ENCODE measurements at places on chromosomes 4 and X.
A peak's percentile ranks its signal among the peaks of the same experiment; 100 is the strongest.

DNA sequence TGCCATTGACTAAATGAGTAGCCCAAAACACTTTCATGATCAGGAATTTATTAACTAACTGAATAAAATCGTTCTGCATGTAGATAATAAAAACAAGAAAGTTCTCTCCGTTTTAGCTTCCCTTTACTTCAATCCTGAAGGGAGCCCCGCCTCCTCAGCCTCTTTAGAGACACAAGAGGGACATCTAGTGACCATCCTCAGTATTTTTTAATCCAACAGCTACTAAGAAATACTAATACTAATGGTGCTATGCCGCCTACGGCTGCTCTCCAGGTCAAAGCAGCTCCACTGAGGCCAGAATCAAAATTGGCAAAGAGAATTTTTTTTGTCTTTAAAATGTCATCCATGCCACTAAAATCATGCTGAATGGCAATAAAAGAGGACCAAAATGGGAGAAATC, 3.2 kb upstream of the PCDH19 start:
- DNase-seq, result peak; percentile 30

DNA sequence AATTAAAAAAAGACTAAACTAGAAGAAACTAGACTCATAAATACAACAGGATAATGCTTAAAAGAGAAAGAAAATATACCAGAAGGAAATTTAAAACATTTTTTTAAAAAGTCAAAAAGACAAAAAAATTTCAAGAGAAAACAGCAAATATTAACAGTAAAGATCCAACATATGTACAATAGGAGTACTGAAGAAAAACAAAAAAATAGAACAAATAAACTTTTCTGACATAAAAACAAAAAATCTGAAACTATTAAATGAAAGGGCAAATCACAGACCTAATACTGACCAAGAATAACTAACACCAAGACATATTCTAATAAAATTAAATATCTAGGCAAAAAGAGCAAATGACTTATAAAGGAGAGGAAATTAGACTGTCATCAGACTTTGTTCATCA, 11.5 kb downstream of the DNAJB14 start:
- DNase-seq, result peak; percentile 24

GRCh38 chrX:17291171-17291900, 83.7 kb upstream of the NHS start:
- DNase-seq, result no peak

GRCh38 chr4:38023347-38024205, 63.4 kb downstream of the PTTG2 start:
- no peak for DNase-seq

GRCh38 chrX:66012094-66012534, 27.8 kb downstream of the VSIG4 start:
- DNase-seq, result no peak

DNA sequence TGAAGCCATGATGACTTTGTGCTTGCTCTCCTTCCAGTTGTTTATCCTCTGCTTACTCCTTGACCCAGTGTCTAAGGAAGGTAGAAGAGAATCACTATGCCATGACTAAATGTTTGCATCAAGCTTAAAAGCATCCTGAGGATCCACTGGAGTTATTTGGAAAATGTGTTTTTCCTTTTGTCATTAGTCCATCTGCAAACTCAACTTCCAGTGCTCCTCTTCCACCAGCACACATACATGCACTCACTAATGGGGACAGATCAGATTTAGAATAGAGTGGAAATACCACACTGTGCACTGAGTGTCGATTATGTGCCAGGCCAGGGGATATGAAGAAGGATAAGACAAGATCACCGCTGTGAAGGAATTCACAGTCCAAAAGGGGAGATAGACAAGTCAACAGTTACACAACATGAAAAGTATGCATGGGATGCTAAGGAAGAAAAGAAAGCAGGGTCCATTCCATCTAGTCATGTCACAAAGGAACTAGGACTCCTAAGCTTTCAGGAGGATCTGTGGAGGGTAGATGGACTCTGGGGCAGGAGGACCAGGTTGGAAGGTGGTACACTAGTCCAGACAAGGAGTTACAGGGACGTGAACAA, 1.9 kb downstream of the OCIAD2 start:
- DNase-seq, result no peak

GRCh38 chrX:9953396-9953795, 13.8 kb upstream of the CLDN34 start:
- DNase-seq, result no peak

- DNase-seq, result no peak
These were observed 98.7 kb downstream of the MAB21L2 start for GRCh38 chr4:150680651-150681050.

DNA sequence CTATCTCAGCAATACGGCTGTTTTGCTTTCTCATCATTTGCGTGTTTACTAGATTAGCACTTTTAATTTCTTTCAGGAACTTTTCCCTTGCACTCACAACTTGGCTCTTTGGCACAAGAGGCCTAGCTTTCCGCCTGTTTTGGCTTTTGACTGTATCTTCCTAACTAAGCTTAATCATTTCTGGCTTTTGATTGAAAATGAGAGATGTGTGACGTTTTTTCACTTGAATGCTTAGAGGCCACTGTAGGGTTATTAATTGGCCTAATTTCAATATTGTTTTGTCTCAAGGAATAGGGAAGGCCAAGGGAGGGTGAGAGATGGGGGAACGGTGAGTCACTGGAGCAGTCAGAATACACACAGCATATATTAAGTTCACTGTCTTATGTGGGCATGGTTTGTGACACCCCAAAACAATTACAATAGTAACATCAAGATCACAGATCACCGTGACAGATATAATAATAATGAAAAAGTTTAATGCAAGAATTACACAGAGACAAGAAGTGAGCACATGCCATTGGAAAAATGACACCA, 27.3 kb downstream of the MND1 start:
- no peak for DNase-seq

DNA sequence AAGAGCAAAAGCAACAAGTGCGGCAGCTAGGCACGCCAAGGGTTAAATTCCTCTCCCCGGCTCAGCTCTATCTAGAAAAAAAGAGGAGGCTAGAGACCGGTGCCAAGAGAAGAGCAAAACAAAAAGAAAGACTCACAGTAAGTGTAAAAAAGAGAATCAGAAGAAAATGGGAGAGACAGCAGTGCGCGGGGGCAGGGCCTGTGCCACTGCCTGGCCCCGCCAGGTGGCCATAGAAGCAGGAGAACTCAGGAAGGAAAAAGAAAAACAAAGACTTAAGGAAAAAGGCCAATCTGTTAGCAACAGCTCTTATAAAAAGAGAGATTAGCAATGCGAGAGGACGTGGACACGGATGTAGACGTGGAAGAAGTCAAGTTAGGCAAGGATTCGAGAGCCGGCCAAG, 3.2 kb downstream of the ACOX3 start:
- no peak for DNase-seq

DNA sequence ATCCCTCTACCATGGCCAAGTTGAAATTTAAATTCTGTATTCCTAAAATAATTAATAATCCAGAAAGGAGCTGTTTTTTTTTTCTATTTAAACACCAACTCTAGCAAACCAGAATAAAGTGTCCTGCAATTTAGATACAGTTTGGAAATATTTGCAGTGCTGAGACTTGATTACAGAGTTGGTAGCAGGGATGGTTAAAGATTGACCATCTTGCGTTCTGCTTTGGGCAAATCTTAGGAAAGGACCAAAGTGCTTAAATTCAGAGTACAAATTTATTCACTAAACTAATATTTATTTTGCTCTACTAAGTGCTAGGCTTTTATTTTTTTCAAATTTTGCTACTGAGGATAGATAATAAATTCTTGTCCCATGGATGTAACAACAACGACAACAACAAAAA, 180.2 kb upstream of the AADAT start:
- no peak for DNase-seq

GRCh38 chr4:151922306-151922705, 161.5 kb upstream of the GATB start:
- DNase-seq, result no peak

DNA sequence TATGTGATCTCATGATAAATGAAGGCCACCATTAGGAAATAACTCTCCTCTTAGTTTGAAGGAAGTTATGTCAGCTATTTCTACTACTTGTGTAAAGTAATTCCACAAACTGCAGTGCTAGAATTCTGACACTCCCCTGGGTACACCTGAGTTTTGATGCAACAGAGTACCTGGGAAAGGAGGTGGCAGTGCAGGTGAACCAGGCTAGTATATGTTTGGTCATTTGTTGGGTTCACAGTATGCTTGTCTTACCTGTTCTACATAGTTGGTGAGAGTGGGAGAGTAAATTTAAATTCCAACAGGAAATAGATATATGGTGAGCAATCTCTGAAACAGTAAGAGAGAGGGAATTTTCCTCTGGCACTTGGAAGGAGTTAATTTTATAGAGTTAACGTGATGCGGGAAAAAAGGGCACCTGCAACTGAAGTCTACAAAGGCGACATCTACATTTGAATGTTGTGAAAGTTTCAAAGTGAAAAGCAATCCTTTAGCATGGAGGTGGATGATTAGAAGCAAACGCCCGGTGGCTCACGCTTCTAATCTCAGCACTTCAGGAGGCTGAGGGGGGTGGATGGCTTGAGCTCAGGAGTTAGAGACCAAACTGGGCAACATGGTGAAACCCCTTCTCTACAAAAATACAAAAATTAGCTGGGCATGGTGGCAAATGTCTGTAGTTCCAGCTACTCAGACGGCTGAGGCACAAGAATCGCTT, 8.3 kb upstream of the SLC10A6 start:
- no peak for DNase-seq

DNA sequence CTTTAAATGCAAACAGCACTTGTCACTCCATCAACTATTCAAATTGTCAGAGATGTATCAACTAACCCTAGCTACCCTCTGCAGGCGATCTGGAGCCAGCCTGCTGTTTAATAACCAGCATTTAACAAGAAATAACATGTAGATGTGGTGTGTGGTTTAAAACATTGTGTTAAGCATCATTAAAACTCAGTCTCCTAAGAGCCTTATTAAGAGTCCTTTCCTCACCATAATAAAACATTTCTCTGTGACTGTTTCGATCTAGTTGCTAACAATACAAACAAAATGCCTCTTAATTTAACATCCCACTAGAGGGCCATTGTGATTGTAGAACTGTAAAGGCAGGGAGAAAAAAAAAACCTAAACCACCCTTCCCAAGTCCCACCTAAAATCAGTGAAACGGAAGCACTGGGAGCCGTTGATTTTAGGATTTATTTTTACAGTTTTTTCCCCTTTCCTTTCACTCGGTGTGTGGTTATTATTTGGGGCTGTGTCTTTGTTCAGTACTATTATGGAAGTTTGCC, 708.6 kb downstream of the C4orf33 start:
- no peak for DNase-seq

DNA sequence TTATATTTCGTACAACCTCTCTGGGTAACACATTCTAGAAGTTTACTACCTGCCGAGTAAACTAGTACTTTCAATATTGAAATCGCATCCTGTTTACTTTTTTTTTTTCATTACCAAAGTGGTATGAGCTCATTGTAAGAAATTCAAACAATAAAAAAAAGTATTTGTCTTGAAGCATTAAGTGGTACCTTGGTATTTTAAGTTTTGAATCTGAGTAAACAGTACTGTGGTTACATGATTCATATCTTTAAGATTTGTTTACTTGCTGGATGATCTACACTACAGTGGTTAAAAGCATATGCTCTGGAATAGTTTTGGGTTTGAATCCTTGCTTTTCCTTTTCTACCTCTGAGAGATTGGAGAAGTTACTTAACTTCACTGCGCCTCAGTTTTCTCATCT, 3.8 kb upstream of the MMGT1 start:
- no peak for DNase-seq

DNA sequence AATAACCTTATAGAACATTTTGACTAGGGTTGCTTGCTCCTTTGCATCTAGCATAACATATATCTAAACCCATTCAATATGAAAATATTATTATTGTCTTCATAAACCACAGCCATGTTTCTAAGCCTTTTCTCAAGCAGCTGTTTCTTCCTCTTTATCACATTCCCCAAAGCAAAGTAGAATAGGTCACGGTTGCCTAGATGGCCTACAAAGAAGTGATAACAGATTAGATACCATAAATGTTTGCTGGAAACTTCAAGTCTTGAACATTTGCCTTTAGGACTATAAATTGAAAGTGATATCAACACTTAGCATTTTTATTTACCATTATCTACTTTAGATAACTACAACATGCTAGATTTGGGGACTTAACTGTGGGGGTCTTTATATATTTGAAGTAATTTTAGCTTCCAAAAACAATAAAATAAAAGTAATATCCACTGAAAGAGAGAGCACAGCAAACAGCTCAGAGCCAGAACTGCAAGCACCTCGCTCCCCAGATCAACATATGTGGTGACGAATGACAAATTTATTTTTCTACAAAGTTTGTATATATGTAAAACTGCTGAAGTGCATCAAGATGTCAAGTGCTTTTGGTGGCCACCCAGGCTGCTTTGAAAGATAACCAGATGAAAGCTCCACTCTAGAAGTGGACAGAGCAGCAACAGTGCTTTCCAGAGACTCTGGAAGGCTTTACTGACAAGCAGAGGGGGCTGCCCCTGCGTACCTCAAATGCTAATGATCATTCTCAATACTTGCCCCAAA, 8.0 kb downstream of the HHIP start:
- DNase-seq, result no peak

- peak; percentile 97 for DNase-seq
These were observed 140.1 kb downstream of the BTC start for GRCh38 chr4:74654230-74654681.

- no peak for DNase-seq
These were observed at the start of gene PALLD for GRCh38 chr4:168496834-168497233. Gene PALLD, plus strand, starts transcription at chr4:168497052.

DNA sequence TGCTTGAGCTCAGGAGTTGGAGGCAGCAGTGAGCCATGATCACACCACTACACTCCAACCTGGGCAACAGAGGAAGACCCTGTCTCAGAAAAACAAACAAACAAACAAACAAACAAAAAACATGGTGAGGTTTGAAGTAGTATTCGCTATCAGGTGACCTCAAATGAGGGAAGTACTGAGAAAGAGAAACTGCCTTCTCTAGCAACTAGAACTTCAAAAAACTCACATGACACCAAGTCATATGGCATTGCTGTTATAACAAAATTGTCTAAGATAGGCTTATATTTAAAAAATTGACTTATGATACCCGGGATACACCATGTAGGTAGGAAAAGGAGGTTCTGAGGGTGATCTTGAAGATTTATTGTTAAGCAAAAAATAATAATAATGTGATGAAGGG, 10.3 kb downstream of the MPP1 start:
- DNase-seq, result no peak

- DNase-seq, result no peak
These were observed 43.9 kb downstream of the PTTG2 start for GRCh38 chr4:38004062-38004461.

DNA sequence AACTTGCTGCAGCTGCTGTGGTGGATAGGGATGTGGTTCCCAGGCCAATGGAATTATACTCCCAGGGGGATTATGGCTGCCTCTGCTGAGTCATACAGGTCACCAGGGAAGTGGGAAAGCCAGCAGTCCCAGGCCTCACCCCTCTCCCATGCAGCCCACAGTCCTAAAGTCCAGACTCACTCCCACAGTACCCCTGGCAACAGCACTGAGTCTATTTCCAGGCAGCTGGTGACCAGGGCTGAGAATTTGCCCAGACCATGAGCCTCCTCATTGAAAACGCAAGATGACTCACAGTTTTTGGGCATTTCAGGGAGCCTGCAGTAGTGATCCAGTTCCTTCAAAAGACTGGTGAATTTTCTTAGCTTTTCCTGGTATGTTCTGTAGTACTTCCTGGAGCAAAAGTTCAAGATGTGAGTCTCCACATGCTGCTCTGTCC, 137.6 kb downstream of the NPNT start:
- DNase-seq, result no peak

- peak; percentile 41 for DNase-seq
These were observed at the start of gene ANXA3 for GRCh38 chr4:78551420-78552351. Gene ANXA3, plus strand, starts transcription at chr4:78551770. Its CDS starts 2,704 bp downstream, at chr4:78554474.

GRCh38 chrX:17744896-17745523, 7.7 kb downstream of the SCML1 start:
- no peak for DNase-seq
